Activated T-cell treated with anti-CD3 and anti-CD28 coated beads, Interleukin-2, amount 50 U/mL, for 72 hours (primary cell): ENCODE measurements at places on chromosomes 1 and 21. TPM values are rescaled to one million over a fixed set of nuclear protein-coding genes. Genes with fewer than 3 reads are reported as not detected.
A peak's percentile ranks its signal among the peaks of the same experiment; 100 is the strongest.

DNA sequence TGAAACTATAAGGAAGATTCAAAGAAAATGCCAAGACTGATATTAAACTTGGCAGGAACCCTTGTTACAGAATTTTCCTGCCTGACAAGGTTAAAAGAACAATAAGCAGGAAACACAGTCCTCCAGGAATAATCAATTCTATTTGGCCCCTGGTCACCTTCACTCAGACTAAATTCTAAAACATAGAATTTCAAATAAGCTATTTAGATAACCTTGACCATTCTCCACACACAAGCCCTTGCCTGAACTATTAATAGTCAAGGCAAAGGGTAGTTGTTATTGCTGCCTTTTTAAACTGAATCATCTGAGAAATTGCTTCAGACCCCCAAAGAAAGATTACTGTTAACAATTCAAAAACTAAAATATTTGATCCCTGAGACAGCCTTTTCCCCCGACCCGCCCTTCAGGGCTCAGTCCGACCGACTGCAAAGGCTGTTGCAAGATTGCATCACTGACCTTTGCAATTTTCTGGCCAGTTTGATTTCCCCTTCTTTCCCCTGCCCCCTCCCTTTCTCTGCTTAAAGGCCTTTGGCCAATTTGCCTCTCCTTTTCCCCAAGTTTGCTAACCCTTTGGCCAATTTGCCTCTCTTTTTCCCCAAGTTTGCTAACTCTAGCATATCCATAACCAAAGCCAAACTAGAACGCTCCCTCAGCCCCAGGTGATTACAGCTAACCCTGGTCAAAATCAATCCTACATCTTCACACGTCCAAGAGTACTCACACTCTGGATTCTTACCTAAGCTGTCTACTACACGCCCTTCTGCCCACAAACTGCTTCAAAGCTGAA, 1.4 kb upstream of the G0S2 start:
- no peak for DNase-seq

DNA sequence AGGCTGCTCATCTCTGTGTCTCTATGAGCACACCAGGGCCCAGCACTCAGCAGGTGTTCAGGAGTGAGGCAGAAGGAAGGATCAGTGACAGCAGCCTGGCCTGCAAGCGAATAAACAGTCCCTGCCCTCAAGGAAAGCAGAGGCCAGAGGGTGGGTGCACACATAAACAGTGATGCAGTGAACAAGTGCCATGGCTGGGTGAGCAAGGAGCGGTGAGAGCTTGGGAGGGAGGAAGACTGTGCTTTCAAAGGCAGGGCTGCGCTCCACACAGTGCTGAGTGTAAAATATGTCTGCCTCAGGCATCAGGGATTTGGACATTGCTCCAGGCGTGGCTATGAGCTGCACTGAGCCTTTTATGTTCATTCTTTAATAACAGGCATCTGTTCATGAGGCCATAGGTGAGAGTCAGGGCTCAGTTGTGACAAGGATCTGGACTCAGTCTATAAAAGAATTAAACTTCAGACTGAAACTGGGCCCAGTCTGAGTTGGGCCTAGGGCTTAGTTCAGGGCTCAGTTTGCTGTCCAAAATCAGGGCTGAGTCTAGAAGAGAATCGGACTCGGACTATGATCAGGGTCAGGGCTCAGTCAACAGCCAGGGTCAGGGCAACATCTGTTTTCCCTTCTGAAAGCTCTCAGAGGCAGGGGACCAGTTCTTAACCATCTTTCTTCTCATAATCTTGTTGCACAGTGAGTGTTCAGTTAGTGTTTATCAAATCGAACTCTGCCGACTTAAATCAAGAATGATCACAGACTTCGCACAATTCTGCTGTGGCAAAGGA, 213.7 kb downstream of the FOXD2 start:
- no peak for DNase-seq

GRCh38 chr1:241654019-241654418, 1.9 kb downstream of the WDR64 start:
- DNase-seq = no peak

- no peak for DNase-seq
Observed at GRCh38 chr1:90190523-90190922, 195.6 kb downstream of the ZNF326 start.

GRCh38 chr1:205584732-205585131, 47.1 kb downstream of the ELK4 start:
- DNase-seq = no peak

GRCh38 chr1:14843525-14843924, 245.0 kb downstream of the KAZN start:
- DNase-seq = no peak

GRCh38 chr1:15071936-15072335, 81.6 kb upstream of the TMEM51 start:
- no peak for DNase-seq

DNA sequence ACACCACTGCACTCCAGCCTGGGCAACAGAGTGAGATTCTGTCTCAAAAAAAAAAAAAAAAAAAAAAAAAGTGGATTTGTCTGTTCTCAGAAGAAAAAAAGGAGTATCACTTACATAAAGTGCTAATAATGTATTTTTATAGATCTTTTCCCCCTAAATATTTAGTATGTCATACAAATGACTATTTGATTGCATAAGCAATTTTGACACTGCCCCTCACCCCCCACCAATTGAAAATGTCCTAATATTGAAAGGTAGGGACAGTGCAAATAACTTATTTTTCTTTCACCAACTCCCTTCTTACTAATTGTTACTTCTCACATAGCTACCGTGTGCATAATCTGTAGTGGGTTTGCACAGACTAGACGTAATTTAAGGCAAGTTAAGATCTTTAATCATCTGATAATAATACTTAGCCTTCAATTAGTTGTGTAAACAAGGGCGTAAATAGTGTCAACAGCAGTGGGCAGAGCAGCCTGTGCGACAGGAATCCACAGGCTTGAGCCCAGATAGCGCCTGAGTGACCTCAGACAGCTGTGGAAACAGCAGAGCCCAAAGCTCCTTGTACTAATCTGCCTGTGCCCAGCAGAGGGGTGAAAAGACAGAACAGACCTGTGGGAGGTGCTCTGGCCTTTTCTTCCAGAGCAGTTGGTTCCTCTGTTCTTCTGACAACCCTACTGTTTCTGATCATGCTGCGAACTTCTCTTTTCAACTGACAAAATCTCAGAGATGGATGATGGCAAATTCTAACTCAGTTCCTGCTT, 4.5 kb upstream of the IER5 start:
- peak; percentile 56 for DNase-seq

- DNase-seq = peak; percentile 14
Observed at GRCh38 chr21:41953249-41953830, 478 bp downstream of the C2CD2 start.

GRCh38 chr1:99266726-99267125, 2.4 kb downstream of the PLPPR4 start:
- no peak for DNase-seq

GRCh38 chr1:248811514-248812490, 13.9 kb downstream of the SH3BP5L start:
- DNase-seq = no peak

DNA sequence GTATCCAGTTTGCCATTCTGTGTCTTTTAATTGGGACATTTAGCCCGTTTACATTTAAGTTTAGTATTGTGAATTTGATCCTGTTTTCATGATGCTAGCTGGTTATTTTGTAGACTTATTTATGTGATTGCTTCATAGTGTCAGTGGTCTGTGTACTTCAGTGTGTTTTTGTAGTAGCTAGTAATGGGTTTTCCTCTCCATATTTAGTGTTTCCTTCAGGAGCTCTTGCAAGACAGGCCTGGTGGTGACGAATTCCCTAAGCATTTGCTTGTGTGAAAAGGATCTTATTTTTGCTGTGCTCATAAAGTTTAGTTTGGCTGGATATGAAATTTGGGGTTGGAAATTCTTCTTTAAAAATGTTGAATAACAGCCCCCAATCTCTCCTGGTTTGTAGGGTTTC, 69.2 kb upstream of the PDC start:
- DNase-seq = no peak

DNA sequence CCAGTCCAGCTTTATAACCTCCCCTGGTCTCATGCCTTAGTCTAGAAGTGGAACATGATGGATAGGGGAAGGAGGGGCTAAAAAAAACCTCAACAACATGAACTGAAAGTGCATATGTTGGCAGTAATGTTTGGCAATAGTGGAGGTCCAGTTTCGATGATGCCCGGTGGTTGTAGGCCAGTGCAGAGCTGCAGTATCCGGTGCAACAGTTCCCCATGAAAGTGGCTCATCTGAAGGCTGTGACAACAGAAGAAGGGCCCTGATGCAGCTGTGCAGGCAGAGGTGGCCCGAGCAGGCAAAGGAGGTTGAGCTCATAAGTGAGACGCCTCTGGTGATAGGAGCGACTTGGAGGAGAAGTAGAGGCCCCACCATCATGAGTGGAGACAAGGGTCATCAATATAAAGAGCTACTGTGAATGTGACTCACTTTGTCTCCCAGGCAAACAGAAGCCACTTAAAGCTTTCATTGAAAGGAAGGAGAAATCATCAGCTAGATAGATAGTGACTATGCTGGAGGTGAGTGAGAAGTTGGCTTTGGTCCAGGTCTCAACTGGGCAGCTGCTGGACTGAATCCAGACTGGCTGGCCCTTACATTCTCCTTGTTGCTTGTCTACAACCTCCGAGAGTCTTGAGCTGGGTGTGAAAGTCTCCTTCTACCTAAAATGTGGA, 10.2 kb upstream of the CREG1 start:
- DNase-seq = no peak

DNA sequence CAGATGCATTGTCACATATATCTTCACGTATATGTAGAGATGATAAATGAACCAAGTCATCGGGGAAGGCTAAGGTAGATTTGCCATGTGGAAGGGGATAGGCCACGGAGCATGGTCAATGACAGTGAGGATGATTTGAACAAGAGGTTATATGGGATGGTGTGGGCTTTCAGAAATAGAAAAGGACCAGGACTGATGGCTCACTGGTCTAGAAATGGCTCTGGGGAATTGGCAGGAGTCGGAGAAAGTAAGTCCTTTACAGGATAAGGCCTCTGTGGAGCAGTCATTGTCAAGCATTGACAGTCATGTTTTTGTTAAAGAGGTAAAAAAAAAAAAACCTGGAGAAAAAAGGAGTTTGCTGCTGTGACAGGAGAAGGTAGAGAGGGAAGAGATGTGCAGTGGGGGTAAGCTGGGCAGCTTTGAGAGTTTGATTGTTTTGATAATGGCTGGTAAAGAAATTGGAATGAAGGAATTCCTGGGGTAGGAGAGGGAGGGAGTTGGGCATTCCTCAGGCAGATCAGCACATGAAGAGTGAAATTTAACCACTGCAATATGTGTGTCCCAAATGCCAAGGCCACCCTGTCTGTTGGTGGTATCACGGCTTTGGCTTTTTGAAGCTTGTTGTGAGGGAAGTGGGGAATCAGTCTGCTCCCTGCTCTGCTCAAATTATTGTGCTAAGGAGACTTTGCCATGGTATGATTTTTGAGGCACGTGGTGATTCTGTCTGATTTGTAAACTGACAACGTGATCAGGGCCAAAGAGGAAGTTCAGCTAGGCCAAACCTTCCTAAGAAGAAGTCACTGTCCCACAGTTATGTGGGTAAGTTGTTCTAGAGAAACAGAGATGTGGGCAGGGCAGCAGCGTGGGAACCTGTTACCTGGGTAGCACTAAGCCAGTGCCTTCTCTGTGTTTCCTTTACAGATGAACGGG, 26.0 kb downstream of the MACF1 start:
- no peak for DNase-seq

- no peak for DNase-seq
Observed at GRCh38 chr1:88648706-88649105, 35.4 kb upstream of the PKN2 start.

DNA sequence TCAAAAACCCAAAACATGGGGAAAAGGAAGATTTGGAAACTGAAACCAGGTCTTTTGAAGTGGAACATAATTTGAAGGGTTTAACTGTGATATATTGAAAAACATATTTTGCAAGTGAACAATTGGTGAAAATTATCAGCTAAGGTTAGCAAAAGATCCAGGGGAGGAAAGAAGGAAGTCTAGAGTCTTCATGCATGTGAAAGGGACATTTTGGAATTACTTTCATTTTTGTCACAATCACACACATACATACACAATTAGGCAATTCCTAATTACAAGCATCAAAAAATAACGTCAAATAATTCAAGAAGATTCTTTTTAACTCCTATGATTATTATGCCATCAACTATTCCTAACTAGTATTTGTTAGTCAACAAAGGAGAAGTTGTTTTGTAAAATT, 64.7 kb upstream of the NFIA start:
- no peak for DNase-seq

- DNase-seq = no peak
Observed at GRCh38 chr1:192620071-192620635, 15.8 kb upstream of the RGS13 start.

DNA sequence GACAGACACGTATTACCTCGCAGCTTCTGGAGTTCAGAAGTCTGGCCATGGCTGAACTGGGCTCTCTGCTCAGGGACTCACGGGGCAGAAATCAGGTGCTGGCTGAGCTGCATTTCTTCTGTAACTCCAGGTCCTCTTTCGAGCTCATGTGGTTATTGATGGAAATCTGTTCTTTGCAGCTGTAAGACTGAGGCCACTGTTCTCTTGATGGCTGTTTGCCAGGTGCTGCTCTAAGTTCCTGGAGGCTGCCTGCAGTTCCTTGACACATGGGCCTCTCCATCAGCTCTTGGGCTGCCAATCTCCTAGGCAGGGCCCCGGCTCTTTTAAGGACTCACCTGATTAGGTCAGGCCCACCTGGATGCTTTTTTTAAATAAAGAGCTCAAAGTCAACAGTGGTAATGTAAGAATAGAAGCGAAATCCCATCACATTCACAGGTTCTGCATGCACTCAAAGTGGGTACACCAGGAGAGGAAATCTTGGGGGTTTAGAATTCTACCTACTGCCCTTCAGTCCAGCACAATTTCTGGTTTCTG, 139.1 kb downstream of the KAZN start:
- DNase-seq = no peak

DNA sequence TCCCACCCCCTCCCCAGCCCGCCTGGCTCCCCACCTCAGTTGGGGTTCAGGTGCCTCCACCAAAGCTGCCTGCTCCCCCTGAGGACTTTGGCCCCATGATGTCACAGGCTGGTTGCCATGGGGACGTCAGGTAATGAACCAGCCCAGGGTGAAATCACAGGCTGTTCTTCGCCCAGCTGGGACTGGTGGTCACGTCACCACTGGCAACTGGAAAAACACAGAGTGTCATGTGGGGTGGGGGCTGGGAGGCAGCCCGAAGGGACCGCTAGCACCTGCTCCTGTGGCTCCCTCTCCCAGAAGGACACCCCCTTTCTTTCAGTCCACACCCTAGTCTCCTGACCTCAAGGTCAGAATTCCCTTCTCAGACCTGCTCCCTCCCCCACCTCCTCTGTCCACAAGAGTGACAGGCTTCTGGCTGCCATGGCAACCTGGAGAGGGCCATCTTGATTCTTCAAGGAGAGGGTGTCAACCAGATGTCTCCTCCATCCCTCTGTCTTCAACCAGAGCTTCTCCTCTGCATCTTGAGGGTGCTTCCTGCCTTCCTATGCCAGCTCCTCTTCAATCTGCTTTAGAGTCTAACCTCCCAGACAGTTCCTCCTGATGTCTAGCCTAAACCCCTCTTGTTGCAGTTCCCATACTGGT, 6.2 kb downstream of the FAM131C start:
- DNase-seq = no peak

OVAAL gene
- not detected for total RNA-seq

BCL2L15 gene
- total RNA-seq = 1.3 TPM

ENAH gene
- 0.43 TPM for total RNA-seq

MROH9 gene
- total RNA-seq = not detected

CA6 gene
- 2.5 TPM for total RNA-seq

ST6GALNAC5 gene
- total RNA-seq = not detected

SAMD13 gene
- 1.7 TPM for total RNA-seq

MTX1 gene
- 27.4 TPM for total RNA-seq

GPX7 gene
- 26.3 TPM for total RNA-seq

PAPPA2 gene
- 1.0 TPM for total RNA-seq

KCNQ4 gene
- total RNA-seq = 0.58 TPM

ANKRD35 gene
- 0.39 TPM for total RNA-seq

FCRL1 gene
- not detected for total RNA-seq
